ENCODE measurements at places on chromosomes 6 and 20. TPM values are rescaled to one million over a fixed set of nuclear protein-coding genes. Genes with fewer than 3 reads are reported as not detected.

DNA sequence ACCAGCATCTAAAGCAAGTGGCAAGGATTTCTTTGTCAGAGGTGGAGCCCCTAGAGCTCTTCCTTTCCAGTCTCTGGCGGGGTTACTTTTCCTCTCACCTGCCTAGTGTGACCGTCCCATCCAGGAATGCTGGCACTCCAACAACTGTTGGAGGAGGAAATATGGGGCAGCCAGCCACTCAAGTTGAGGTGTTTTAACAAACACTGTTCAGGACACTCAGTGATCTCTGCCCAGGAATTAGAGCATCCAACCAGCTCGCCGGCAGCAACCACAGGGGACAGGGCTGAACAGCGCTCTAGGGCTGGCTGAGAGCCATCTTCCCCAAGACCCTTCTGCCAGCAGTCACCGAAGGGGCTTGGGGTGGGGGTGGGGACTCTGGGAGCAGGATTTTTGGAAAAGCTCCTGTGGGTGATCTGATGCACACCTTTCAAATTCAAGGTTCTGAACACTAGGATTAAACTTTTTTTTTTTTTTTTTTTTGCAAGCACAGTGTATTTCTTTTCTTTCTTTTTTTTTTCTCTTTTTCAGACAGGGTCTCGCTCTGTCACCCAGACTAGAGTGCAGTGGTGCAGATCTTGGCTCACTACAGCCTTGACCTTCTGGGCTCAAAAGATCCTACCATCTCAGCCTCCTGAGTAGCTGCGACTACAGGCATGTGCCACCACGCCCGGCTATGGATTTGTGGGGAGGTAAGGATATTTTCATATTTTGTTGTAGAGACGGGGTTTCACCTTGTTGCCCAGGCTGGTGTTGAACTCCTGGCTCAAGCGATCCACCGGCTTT is 28.4 kb upstream of the KCNK16 start:
- no peak for DNase-seq

VARS1 gene
- total RNA-seq: 114 TPM

IL20RA gene
- total RNA-seq: not detected

DNA sequence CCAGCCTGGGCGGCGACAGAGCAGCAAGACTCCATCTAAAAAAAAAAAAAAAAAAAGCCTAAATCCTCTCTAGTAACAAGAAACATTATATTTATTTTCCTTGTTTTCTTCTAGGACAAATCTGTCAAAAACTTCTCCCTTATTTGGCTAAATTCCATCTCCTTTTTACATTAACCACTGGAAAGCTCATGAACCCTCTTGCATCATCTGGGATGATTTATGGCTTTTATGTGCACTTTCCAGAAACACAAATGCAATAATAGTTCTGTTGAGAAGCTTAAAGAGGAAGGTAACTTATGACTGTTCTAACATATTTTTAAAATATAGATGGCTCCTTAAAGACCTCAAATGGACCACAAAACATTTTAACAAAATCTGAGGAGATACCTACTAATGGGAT is 526.1 kb upstream of the SPTLC3 start:
- no peak for DNase-seq

GRCh38 chr6:52499026-52499425 is 77.8 kb downstream of the TRAM2 start:
- DNase-seq: no peak

PRDM13 gene
- not detected for total RNA-seq

All from activated CD8-positive, alpha-beta T cell treated with anti-CD3 and anti-CD28 coated beads, Interleukin-2, amount 10 ng/mL, durations not matched to agents 7 days and 5 days (primary cell).